ENCODE measurements at places on chromosomes 11 and 22. TPM values are rescaled to one million over a fixed set of nuclear protein-coding genes. Genes with fewer than 3 reads are reported as not detected.

- no peak for DNase-seq
Measured at GRCh38 chr22:49513358-49513851, 314.3 kb downstream of the BRD1 start.

- no peak for DNase-seq
Measured at GRCh38 chr11:9017773-9018172, 14.0 kb upstream of the NRIP3 start.

- DNase-seq: peak; percentile 78
Measured at GRCh38 chr11:79219186-79220045, 221.4 kb downstream of the TENM4 start.

The MMP13 gene
- not detected for polyA plus RNA-seq

The NRXN2 gene
- polyA plus RNA-seq: not detected

GRCh38 chr11:7089328-7090251 lies 792 bp downstream of the RBMXL2 start:
- no peak for DNase-seq

The CFAP300 gene
- polyA plus RNA-seq: 3.1 TPM

GRCh38 chr11:73284106-73284505 lies 12.0 kb downstream of the P2RY6 start:
- DNase-seq: no peak

- no peak for DNase-seq
Measured at GRCh38 chr11:95306801-95307200, 75.8 kb upstream of the SESN3 start.

DNA sequence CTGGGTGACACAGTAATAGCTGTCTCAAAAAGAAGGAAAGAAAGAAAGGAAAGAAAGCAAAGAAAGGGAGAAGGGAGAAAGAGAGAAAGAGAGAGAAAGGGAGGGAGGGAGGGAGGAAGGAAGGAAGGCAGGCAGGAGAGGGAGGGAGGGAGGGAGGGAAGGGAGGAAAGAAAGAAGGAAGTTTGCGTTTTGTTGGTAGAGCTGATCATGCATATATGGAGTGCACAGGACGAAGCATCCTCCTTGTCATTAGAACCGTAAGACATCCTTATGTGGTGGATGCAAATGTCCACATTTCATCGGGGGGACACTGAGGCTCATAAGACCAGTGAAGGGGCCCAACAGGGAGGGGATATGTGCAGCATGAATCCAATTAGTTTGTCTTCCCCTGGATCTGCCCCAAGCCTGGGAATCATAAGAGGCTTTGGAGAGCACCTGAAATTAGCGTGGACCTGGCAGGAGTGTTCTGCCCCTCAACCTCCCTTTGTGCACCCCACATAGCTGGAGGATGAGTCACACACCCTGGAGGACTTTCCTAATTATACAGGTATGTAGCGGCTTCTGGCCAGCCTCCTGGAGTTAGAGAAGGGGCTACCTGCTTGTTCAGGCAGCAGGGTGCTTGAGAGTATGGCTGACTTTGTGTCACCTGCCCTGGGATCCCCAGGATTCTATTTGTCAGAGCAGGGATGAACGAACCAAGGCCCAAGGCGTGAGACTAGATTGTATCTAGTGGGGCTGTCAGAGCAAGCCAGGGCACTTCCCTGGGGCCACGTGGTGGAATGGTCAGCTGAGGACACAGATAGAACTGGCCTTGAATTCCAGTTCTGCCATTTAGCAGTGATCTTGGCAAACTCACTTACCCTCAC lies 119.7 kb upstream of the CD82 start:
- peak; percentile 84 for DNase-seq

DNA sequence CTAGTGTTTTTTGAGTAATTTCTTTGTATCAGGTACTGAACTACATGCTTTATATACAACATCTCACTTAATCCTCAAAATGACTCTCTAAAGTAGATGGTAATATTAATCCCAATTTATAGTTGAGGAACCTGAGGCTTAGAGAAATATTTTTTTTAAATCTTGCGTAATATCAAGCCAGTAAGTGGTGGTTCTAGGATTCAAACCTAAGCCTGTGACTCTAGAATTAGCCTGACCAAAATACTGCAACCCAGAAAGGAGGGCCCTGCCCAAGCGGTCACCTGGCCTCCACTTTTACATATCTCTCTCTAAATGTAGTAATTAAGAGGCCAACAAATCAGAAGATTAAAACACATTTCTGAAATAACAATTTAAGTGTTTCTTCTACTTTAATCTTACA lies 28.6 kb downstream of the SLC36A4 start:
- DNase-seq: no peak

DNA sequence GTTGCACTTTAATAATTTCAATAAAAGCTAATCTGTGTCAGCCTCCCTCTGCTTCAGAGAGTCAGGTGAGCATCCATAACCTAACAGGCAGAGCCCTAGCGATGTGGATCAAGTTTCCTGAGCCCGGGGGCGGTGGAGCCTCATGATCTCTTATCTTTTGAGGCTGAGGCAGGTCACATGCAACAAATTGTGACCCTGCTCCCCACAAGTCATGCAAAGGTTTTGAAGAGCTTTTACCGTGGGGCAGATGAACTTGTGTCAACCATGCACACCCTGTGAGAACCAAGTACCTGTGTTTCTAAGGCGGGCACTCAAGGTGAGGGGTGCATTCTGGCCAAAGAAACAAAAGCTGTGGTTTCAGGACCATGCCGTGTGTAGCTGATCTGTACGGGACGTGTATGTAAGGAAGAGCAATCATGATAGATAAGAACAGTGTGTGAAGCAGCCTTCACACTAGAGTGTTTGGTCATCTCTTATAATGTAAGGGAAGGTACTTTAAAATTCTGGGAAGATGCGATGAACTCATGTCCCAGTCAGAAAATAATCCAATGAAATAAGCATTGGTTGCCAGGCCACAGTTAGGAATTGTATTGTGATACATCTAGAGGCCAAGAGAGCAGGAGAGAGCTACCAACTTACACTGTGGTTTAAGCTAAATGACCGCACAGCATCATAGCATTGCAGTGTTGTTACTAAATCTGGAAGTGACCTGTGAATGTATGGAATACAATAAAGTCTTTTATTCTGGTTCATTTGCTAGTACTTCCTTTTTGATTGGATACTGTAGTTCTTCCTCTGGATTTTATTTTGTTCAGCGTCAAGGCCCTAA lies 49.8 kb downstream of the DKK3 start:
- no peak for DNase-seq

DNA sequence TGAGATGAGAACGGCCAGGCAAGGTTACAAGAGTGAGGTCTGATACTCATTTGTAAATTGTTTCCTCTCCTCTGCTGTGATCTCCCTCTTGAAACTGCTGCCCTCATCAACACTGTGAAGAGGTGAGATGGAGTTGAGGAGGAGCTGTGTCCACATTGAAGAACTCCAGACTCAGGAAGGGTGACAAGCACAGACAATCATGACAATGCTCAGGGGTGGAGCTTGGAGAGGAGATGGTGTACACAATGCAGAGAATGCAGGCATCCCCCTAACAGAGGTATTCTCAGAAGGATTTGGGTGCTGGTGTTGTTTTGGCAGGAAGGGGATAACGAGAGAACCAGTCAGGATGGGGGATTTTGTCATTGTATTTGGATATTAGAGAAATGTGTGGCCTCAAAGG lies 21.5 kb upstream of the MMP7 start:
- DNase-seq: no peak

The SCGB1A1 gene
- polyA plus RNA-seq: not detected

DNA sequence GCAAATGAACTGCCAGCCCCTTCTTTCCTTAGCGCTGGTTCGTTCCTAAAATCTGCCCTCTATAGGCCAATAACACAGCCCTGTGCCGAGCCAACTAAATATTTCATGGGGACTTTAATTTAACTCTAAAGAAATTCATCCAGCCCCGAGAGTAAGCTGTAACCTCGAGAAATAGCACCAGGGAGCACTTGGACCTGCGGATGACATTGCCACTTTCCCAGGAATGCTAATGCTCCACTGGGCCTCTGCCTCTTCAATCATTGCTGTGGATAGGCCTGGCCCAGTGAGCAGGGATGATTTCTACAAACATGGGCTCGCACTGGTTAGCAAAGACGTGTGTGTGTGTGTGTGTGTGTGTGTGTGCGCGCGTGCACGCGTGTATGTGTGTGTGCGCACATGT lies 95.3 kb upstream of the TBCEL start:
- no peak for DNase-seq

- DNase-seq: peak; percentile 18
Measured at GRCh38 chr11:112401036-112401769, 140.5 kb upstream of the PLET1 start.

GRCh38 chr22:19478045-19478900 lies 720 bp downstream of the UFD1 start:
- DNase-seq: no peak

The TRIM29 gene
- 211 TPM for polyA plus RNA-seq

The AHNAK gene
- polyA plus RNA-seq: 57.2 TPM

The SLC22A25 gene
- polyA plus RNA-seq: not detected

The ETS1 gene
- polyA plus RNA-seq: 29.0 TPM

DNA sequence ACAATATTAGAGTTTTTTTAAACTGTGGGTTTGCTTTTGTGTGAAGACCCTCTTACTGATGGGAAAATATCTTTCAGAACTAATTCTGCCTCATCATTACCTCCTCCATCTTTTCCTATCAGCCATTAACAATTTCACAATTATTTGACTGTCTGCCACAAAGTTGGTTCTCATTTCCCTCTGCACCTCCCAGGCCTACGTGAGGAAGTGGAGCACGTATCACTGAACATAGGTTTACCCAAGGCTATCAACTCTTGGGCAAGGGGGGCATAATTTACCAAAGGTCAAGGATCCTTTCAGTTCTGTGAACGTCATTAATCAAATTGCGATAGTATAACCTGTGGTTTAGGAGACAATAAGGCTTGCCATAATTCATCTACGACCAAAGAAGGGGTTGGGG lies 60.0 kb downstream of the LIF start:
- no peak for DNase-seq

- DNase-seq: peak; percentile 26
Measured at GRCh38 chr11:116465056-116465455, 307.7 kb downstream of the BUD13 start.

The DERL3 gene
- polyA plus RNA-seq: 3.3 TPM

The PRSS23 gene
- 77.6 TPM for polyA plus RNA-seq

The CYTH4 gene
- polyA plus RNA-seq: not detected

The CCDC86 gene
- 82.0 TPM for polyA plus RNA-seq

DNA sequence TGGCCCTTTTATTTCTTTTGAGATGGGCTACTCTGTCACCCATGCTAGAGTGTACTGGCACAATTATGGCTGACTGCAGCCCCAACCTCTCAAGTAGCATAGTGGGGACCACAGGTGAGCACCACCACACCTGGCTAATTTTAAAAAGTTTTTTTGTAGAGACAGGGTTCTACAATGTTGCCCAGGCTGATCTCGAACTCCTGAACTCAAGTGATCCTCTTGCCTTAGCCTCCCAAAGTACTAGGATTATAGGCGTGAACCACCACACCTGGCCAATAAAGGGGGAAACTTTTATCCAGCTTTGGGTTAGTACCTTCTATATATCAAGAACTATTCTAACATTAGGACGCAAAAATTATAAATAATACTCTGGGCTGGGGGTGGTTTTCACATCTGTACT lies 52.1 kb downstream of the MAPK1 start:
- no peak for DNase-seq

DNA sequence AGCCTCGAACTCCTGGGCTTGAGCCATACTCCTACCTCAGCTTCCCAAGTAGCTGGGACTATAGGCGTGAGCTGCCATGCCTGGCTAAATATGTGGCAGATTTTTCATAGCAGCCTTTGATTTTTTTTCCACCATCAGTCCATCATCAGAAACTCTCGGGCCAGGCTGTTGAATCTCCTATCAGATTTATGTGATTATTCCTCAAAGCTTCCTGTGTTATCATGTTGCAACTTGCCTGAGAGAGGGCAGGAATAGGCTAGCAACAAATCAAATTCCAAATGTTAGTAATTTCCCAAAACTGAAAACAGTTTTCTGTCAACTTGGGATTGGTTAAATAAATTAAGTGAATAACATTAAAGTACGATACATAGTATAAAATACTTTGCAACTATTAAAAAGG lies 3.4 kb downstream of the LRRC51 start:
- no peak for DNase-seq

- DNase-seq: peak; percentile 56
Measured at GRCh38 chr11:86064220-86064803, 4.6 kb downstream of the PICALM start.

The KCNK4 gene
- polyA plus RNA-seq: 0.06 TPM

GRCh38 chr11:8206251-8207079 lies 37.6 kb upstream of the RIC3 start:
- no peak for DNase-seq

The PAX6 gene
- 0.06 TPM for polyA plus RNA-seq

DNA sequence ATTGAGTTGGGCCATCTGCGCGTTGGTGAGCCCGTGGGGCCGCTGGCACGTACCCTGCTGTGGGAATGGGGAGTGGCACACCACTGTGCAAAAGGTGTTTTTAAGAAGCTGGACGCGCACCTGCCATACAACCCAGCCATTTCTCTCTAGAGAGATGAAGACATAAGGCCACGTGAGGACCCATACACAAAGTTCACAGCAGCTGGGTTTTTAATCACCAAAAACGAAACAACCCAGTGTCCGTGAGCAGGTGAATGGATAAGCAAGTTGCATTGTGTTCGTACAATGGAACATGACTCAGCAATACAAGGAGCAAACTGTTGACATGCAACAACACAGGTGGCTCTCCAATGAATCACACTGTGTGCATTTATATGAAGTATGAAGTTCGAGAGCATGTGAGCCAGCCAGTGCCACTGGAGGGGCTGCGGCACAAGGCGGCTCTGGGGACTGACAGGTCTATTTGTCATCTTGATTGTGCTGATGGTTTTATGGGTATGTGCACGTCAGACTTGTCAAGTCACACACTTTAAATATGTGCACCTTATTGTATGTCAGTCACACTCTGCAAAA lies 30.6 kb upstream of the PANX2 start:
- peak; percentile 52 for DNase-seq

GRCh38 chr22:31281733-31282132 lies 10.6 kb downstream of the PIK3IP1 start:
- DNase-seq: no peak

DNA sequence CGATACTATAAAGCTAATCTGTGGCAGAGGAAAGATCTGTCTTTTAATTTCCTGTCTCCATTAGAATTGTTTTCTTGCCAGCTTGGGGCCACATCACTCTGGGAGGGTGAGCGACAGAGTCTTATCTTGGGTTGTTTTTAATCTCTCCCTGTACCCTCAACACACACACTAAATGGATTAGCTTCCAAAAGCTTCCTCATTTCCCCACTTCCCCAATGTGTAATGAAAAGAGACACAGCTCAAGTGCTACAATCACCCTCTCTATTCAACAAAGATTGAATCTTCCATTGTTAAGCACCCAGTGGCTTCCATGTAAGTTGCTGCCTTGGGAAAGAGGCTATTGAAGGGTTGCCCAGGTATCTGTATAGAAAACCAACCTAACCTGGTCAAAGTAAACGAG lies 6.1 kb upstream of the ASCL3 start:
- DNase-seq: no peak

GRCh38 chr11:5269715-5270147 lies at the start of gene HBE1:
TSS of gene HBE1 (minus strand) at chr11:5269945. CDS start at chr11:5269890, 55 bp downstream.
- DNase-seq: no peak

The SYCE3 gene
- polyA plus RNA-seq: 0.34 TPM

- no peak for DNase-seq
Measured at GRCh38 chr11:118239509-118240205, 12.5 kb downstream of the MPZL3 start.

Data from foreskin keratinocyte (primary cell).